ENCODE measurements at places on chromosomes 5 and 9.

DNA sequence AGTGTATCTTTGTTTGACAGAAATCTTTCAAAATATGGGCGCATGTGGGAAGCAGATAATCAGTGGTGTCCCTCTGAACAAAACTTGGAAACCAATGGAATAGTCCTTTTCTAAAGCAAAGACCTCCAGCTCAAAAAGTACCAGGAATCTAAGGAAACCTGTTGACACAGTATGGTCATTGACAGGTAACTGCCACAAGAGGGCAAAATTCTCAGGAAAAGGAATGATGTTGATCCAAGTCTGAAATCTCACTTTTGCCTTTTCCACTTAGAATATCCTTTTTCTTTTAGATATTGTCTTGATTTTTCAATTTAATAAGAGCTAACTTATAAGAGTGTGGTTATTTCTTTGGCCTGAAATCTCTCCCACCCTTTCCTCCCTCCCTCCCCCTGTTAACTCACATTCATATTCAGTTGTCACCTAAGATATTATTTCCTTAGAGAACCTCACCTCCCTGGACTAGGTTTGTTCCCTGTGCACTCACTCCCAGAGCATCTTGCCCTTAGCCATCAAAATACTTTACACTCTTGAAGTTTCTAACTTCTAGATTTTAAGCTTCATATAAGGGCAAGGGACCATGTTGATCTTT is 59.0 kb upstream of the BARX1 start:
- DNase-seq = no peak

- DNase-seq = peak; percentile 27
Observed at GRCh38 chr5:174520420-174521396, 203.7 kb upstream of the MSX2 start.

GRCh38 chr9:80922544-80922943 is 766.8 kb downstream of the TLE1 start:
- no peak for DNase-seq

DNA sequence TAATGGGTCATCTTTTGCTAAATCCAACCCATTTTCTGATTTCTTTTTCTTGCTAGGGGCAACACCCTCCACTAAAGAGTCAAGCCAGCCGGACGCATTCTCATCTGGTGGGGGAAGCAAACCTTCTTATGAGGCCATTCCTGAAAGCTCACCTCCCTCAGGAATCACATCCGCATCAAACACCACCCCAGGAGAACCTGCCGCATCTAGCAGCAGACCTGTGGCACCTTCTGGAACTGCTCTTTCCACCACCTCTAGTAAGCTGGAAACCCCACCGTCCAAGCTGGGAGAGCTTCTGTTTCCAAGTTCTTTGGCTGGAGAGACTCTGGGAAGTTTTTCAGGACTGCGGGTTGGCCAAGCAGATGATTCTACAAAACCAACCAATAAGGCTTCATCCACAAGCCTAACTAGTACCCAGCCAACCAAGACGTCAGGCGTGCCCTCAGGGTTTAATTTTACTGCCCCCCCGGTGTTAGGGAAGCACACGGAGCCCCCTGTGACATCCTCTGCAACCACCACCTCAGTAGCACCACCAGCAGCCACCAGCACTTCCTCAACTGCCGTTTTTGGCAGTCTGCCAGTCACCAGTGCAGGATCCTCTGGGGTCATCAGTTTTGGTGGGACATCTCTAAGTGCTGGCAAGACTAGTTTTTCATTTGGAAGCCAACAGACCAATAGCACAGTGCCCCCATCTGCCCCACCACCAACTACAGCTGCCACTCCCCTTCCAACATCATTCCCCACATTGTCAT is 72.0 kb downstream of the NUP214 start:
- no peak for DNase-seq

GRCh38 chr9:33404788-33405362 is 2.5 kb upstream of the AQP7 start:
- DNase-seq = no peak

DNA sequence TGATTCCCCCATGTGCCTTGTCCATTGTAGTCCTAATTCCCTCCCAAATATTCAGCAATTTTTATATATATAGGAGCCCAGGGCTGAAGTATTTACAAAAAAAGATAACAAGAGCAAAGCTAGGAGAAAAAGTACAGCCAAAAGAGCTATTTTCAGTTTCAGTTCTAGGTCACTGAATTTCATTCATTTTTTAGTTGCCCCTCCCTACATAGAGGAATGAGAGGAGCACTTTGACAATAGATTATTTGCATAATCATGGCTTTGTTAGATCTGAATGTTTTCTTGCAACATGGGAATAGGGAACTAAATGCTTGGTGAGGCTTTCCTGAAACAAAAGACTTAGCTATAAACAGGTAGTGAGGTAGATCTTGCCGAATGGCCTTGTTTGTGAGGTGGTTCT is 15.3 kb upstream of the F2RL2 start:
- DNase-seq = no peak

GRCh38 chr9:92679413-92680165 is 9.7 kb upstream of the IPPK start:
- no peak for DNase-seq

GRCh38 chr5:34858790-34859189 is 19.8 kb downstream of the TTC23L start:
- no peak for DNase-seq

DNA sequence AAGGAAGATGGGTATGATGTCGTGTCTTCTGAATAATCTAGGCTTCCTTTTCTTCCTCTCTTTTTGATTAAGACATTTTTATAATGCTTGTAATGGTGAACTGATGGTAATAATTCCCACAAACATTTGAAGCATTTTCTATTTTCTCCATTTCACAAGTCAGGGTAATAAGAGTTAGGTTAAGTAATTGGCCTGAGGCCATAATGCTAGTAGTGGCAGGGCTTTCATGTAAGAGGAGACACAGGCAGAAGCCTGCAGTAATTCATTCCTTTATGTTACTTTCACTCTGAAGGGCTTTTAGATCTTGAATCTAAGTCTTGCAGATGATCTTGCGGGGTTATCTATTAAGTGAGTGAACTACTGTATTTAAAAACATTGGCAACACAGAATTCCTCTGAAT is 374.9 kb downstream of the MAT2B start:
- DNase-seq = no peak

DNA sequence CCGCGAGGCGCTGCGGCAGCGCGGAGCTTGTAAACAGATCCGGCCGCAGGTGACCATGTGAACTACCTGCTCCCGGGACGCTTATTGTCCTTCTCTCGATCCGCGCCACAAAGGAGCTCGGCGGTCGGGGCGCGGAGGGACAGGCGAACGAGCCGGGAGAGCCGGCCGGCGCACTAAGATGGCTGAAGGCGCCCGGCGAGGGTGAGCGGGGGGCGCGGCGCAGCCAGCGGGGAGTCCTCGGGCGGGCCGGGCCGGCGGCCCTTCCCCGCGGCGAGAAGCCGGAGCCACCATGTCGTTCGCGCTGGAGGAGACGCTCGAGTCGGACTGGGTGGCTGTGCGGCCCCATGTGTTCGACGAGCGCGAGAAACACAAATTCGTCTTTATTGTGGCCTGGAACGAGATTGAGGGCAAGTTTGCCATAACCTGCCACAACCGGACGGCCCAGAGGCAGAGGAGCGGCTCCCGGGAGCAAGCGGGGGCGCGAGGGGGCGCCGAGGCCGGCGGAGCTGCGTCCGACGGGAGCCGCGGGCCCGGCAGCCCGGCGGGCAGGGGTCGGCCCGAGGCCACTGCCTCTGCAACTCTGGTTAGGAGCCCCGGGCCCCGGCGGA is 535 bp downstream of the JMY start:
- DNase-seq = no peak

GRCh38 chr5:171010816-171011215 is 149.0 kb downstream of the RANBP17 start:
- DNase-seq = no peak

DNA sequence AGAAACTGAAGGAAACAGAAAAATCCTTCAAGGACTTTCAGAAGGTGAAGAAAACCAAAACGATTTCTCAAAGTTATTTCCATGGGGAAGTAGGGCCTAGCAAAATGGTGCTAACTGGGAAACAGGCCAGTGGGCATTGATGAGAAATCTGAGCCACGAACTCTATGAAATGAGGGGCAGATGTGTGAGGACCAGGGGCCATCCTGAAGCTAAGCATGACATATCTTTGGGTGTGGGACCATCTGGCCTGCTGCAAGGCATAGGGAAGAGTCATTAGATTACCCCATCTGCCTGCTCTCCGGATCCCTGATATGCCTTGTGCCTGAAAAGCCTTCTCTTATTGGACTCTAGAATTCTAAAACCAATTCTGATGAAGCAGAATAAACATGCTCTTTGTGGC is 143.8 kb downstream of the PALM2AKAP2 start:
- DNase-seq = no peak

- DNase-seq = no peak
Observed at GRCh38 chr5:78019744-78020143, 243.6 kb upstream of the TBCA start.

DNA sequence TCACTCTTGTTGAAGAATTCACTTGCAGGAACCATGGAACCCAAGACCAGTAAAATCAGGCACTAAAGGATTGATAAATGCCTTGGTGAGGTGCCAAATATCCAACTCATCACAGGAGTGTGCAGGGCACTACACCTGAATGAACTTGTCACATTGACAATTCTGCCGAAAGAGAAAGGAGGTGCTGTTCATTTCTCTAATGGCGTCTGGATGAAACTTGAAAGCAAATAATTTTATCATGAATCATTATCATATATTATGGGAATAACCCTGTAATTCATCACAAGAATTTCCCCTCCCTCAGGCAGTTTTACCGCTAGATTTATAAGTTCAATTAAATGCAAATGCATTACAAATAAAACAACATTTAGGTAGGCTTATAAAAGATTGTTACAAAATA is 360.0 kb downstream of the GLIS3 start:
- no peak for DNase-seq

DNA sequence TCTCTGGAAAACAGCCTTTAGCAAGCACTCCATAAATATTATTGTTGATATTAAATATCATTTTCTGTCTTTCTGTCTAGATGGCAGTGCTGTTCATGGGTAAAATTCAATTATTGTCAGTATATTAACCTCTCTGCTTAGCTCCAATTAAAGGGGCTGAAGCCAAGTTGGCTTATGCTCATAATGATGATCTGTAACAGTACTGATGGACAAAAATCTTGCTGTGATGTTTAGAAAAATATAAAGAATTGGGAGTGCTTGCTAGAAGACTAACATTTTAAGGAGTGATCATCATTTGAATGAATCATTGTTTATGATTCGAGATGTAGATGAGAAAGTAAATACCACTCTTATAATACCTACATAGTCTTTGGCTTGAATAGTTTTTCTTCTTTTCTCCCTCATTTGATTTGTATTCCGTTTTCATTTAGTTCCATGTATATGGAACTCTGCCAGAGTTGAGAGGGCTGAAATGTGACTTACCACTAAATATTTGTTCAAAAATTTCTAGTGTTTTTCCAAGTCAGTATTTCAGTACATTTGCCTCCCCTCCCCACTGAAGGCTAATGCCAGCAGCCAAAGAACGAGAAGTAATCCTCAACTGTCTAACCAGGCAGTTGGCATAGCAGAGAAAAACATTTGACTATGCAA is 538.3 kb downstream of the CSNK1G3 start:
- no peak for DNase-seq

- no peak for DNase-seq
Observed at GRCh38 chr9:114745108-114745848, 60.6 kb downstream of the TNFSF15 start.

- no peak for DNase-seq
Observed at GRCh38 chr9:121266906-121267650, 884 bp upstream of the GSN start.

DNA sequence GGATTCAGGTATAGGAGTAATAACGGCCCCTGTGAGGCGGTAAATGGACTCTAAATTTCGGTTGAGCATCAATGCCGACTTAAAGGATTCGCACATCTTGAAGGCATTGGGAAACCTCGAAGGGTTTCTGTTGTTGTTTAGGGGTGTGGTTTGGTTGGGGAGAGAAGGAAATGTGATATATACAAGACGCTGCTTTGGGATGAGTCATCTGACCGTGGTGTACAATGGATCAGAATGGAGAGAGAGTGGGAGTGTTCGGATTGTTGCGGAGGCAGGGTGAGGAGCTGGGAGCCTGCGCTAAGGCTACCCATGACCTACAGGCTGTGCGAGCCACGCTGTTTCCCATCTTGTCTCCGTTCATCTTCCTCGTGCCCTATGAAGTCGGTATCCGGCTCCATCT is 60.4 kb upstream of the ERCC6L2 start:
- DNase-seq = no peak

DNA sequence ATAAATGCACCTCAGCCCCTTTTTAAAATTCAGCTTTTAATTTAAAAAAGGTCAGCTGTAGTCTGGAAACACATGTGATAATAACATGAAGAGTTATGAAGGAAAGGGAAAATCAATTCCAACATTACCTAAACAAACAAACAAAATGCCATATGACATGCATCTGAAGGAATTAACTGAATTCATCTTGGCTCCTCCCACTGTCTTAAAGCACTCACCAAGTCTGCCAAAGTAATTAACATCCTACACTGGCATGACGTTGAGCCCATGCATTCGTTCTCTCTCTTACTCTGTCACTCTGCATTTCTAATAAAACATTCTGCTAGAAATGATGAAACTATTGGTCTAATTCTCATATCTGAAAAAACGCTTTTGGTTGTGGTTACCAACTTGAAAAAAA is 37.7 kb downstream of the TSSK1B start:
- DNase-seq = no peak

GRCh38 chr5:1815881-1816292 is 14.7 kb downstream of the NDUFS6 start:
- no peak for DNase-seq

- no peak for DNase-seq
Observed at GRCh38 chr5:66518753-66519152, 77.4 kb upstream of the MAST4 start.

GRCh38 chr5:107542428-107542827 is 128.3 kb downstream of the EFNA5 start:
- DNase-seq = no peak

- DNase-seq = no peak
Observed at GRCh38 chr5:7625740-7626139, 225.2 kb downstream of the CFAP90 start.

DNA sequence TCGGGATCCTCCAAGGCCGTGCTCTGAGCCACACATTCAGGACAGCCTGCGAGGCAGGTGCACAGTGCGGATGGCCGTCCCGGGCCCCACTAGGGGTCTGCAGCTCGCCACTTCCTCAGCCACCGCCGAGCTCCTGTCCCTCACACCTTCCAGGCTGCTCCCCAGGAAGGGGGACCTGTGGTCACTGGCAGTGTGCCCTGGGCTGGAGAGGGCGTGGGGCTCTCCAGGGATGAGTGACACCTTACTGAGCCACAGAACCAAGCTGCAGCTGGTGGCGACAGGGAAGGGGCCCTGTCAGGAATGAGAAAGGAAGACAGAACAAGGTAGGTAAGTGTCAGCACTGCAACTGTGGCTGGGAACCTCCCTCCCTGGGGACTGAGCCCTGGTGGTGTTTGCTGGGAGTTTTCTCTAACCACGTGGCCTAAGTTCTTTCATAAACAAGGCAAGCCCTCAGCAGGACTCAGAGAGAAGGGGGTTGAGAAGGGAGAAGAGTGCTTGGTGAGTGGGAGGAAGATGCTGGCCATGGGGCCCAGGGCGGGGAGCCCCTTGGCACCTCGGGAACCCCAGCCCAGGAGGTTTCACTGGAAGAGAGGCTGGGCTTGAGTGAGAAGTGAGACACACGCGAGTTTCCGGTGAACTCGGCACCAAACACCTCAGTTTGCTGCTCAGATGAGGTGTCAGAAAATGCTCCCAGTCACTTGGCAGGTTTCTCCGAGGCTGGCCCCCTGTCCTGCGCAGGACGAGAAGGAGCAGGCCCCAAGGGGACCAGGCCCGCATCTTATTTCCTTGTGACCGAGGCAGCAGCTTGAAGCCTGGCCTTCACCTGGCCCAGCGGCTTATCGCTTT is 5.2 kb downstream of the IL13 start:
- DNase-seq = no peak
